Gastroesophageal sphincter (tissue), 4 donors: ENCODE measurements at places on chromosomes 4 and X.
A peak's percentile ranks its signal among the peaks of the same experiment; 100 is the strongest.

DNA sequence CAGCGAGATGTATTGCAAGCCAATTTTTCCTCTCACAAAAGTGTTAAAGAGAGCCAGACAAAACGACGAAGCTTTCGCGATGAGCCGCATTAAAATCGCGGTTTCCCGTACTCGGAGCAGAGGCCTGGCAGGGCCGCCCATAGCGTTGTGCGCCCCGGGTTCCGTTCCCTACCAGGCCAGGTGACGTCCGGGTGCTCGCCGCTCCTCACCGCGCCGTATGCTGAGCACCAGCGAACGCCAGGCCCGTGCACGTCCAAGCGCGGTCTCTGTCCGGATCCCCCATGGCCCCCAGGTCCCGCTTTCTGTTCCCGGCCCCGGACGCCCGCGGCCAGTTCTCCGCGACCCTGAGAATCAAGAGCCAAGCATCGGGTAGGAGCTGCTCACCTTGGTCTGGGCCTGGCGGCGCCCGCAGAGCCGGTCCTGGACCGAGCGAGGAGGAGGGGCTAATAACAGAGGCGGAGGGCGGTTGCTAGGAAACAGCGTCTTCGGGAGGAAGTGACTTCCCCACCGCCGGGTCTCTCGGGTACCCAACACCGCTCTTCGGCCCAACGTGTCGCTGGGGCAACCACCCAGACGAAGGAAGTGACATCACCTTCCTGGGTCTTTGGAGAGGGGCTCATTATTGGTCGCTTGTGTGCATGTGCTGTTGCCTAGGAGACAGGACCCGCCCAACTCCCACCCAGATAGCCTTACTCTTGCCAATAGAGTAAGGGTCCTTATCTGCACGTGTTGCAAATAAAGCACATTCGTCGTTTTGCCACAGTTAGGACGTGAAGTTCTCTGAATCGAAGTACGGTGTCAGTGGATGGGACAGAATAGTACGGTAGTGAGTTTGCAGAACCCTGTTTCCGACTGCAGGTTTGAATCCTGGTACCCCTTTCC, at the start of gene MAP9:
Gene MAP9, minus strand, starts transcription at position 579 of the 882 bp plus-strand sequence. CDS start 1,115 bp downstream, outside the sequence.
- peaks cover 22% of the 10 kb centered on the region for H3K4me1 ChIP-seq
- ATAC-seq, result peak; percentile 91
- H3K27me3 ChIP-seq, result no peaks in the 10 kb centered on the region
- peak within 1 kb of the TSS; percentile 69 for H3K4me3 ChIP-seq
- peak within 1 kb of the TSS; percentile 73 for H3K27ac ChIP-seq

GRCh38 chr4:7295197-7295910, 103.0 kb downstream of the SORCS2 start:
- H3K27ac ChIP-seq, result peak overlapping the region; percentile 33
- no peaks in the 10 kb centered on the region for H3K36me3 ChIP-seq
- no peaks in the 10 kb centered on the region for H3K27me3 ChIP-seq

DNA sequence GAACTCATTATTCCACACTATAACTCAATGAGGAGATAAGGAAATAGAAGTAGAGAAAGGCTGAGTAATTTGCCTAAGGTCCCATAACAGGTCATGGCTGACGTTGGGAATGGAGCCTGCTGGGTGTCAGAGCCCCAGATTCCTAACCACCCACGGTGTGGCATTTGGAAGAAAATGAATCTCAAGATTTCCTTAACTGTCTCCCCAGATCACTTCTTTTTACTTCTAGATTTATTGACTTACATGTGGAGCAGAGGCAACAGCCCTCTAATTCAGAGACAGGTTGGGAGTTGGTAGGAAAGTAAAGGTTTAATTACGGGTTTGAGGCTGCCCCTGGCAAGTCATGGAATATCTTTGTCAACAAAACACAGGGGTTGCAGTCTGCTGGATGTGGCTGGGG, 134.0 kb downstream of the ARHGAP10 start:
- ATAC-seq, result no peak
- no peaks in the 10 kb centered on the region for H3K36me3 ChIP-seq
- H3K4me3 ChIP-seq, result no peak overlapping the region
- peak overlapping the region; percentile 75 for H3K27ac ChIP-seq

GRCh38 chr4:15707363-15707715, 4.5 kb downstream of the BST1 start:
- no peak overlapping the region for H3K4me3 ChIP-seq
- no peak overlapping the region for H3K27ac ChIP-seq
- no peak for ATAC-seq
- no peaks in the 10 kb centered on the region for H3K4me1 ChIP-seq
- no peaks in the 10 kb centered on the region for H3K27me3 ChIP-seq

DNA sequence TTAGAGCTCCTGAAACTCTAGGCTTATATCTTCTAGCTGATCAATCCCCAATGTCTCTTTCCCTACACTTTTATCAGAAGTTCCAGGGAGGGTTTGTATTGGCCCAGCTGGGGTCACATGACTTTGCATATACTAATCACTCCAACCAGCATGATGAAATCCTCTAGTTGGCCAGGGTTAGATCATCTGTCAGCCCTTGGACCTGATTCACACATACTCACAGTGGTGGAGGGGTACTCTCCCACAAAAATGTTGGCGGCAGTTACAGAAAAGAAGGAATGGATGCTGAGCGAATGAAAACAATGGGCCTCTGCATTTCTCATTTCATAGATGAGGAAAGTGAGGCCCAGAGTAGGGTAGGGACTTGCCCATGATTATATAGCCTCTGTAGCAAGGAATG, 151.1 kb downstream of the PJA1 start:
- H3K4me1 ChIP-seq, result no peaks in the 10 kb centered on the region
- H3K4me3 ChIP-seq, result no peak overlapping the region
- ATAC-seq, result no peak
- H3K36me3 ChIP-seq, result no peaks in the 10 kb centered on the region
- H3K27ac ChIP-seq, result no peak overlapping the region

GRCh38 chr4:6189511-6189910, 10.8 kb downstream of the JAKMIP1 start:
- no peaks in the 10 kb centered on the region for H3K4me1 ChIP-seq
- H3K36me3 ChIP-seq, result no peaks in the 10 kb centered on the region

GRCh38 chrX:149522916-149523315, 17.8 kb upstream of the IDS start:
- no peak overlapping the region for H3K27ac ChIP-seq
- H3K4me3 ChIP-seq, result no peak overlapping the region
- no peaks in the 10 kb centered on the region for H3K36me3 ChIP-seq
- H3K4me1 ChIP-seq, result no peaks in the 10 kb centered on the region

DNA sequence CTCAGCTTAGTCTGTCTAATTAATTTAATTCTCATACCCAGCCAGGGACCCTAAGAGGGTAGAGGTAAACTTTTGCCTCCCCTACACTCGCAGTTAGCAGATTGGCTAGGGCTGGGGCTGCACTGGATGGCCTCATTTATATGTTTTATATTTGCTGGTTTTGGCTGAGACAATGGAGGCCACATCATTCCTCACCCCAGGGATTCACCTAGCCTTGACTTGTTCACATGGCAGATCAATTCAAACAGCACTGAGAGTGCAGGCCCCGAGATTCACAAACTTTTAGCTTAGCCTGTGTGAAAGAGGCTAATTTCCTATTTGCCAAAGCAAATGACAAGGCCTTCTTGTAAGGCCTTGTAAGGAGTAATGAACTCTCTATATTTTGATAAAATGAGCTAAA, 844.4 kb downstream of the ARAP2 start:
- H3K27ac ChIP-seq, result no peak overlapping the region
- no peaks in the 10 kb centered on the region for H3K36me3 ChIP-seq
- no peak for ATAC-seq
- no peaks in the 10 kb centered on the region for H3K27me3 ChIP-seq

DNA sequence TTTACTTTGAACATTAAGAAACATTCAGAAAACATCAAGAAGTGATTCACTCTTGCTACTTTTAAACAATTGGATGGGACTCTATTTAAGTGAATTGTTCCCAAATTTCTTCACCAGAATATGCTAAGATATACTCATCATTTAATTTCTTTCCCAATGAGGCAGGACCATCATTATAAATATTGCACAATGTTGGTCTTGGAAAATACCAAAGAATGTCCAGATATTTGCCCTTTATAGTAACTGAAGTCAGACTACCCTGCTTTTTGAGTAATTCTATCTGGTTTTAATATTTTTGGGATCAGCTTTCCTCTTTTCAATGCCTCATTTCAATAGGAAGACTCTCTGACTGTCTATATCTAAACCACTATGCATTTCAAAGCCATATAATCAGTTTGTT, 129.4 kb upstream of the TENM3 start:
- H3K4me3 ChIP-seq, result no peak overlapping the region
- no peak overlapping the region for H3K27ac ChIP-seq
- H3K27me3 ChIP-seq, result no peaks in the 10 kb centered on the region
- H3K36me3 ChIP-seq, result no peaks in the 10 kb centered on the region
- no peak for ATAC-seq
- no peaks in the 10 kb centered on the region for H3K4me1 ChIP-seq

DNA sequence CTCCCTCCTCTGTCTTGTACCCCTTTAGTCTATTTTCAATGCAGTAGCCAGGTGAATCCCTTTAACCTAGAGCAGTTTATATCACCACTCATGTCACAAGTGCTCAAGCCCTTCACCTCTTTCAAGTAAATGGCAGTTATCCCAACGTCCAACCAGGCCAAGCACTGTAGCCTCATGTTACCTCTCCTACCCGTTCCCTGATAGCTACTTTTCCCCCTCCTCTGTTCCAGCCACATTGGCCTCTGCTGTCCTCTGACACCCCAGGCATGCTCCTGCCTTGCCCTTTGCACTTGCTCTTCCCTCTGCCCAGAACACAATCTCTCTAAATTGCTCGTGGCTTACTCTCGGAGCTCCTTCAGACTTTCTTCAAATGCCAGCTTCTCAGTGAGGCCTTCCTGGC, 15.2 kb downstream of the GUCY1B1 start:
- peak overlapping the region; percentile 1 for H3K27ac ChIP-seq
- no peak overlapping the region for H3K4me3 ChIP-seq
- no peaks in the 10 kb centered on the region for H3K36me3 ChIP-seq

DNA sequence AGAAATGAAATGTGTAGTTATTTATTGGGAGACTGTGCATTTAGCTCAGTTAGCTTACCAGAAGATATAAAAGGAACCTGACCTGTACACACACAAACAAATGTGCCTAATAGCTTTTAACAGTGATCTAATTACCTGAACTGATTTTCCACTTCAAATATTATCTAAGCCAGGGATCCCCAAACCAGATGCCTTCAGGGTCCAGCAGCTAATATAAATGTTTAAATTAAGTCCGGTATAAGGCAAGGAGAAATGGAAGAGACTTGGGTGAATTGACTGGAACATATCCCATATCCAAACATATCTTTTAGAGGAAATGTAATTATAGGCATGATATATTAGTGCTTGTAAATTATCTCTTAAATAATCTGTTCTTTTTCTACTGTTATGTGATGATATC, 66.7 kb downstream of the CNKSR2 start:
- H3K4me3 ChIP-seq, result no peak overlapping the region
- H3K27me3 ChIP-seq, result no peaks in the 10 kb centered on the region
- H3K36me3 ChIP-seq, result no peaks in the 10 kb centered on the region
- ATAC-seq, result no peak
- H3K4me1 ChIP-seq, result no peaks in the 10 kb centered on the region
- no peak overlapping the region for H3K27ac ChIP-seq

- H3K27me3 ChIP-seq, result no peaks in the 10 kb centered on the region
- H3K36me3 ChIP-seq, result peaks cover 11% of the 10 kb centered on the region
- peak overlapping the region; percentile 55 for H3K4me3 ChIP-seq
- ATAC-seq, result no peak
- no peaks in the 10 kb centered on the region for H3K4me1 ChIP-seq
- peak overlapping the region; percentile 78 for H3K27ac ChIP-seq
Observed at GRCh38 chrX:153600032-153600373, 1.1 kb upstream of the CCNQ start.

- H3K27ac ChIP-seq, result no peak overlapping the region
- no peaks in the 10 kb centered on the region for H3K27me3 ChIP-seq
- H3K36me3 ChIP-seq, result peaks cover 17% of the 10 kb centered on the region
- H3K4me1 ChIP-seq, result peaks cover 3% of the 10 kb centered on the region
Observed at GRCh38 chrX:154024271-154024670, 4.6 kb upstream of the IRAK1 start.

GRCh38 chrX:130110379-130111219, at the start of gene ELF4:
ELF4 (minus strand) TSS chrX:130110497; CDS start chrX:130081330, 29,167 bp downstream.
- ATAC-seq, result peak; percentile 74
- H3K27me3 ChIP-seq, result no peaks in the 10 kb centered on the region
- no peaks in the 10 kb centered on the region for H3K36me3 ChIP-seq
- peak within 1 kb of the TSS; percentile 95 for H3K4me3 ChIP-seq
